Activated CD4-positive, alpha-beta T cell treated with anti-CD3 and anti-CD28 coated beads, Interleukin-2, amount 10 ng/mL, durations not matched to agents 7 days and 5 days (primary cell): ENCODE measurements at places on chromosomes 3 and 15.

DNA sequence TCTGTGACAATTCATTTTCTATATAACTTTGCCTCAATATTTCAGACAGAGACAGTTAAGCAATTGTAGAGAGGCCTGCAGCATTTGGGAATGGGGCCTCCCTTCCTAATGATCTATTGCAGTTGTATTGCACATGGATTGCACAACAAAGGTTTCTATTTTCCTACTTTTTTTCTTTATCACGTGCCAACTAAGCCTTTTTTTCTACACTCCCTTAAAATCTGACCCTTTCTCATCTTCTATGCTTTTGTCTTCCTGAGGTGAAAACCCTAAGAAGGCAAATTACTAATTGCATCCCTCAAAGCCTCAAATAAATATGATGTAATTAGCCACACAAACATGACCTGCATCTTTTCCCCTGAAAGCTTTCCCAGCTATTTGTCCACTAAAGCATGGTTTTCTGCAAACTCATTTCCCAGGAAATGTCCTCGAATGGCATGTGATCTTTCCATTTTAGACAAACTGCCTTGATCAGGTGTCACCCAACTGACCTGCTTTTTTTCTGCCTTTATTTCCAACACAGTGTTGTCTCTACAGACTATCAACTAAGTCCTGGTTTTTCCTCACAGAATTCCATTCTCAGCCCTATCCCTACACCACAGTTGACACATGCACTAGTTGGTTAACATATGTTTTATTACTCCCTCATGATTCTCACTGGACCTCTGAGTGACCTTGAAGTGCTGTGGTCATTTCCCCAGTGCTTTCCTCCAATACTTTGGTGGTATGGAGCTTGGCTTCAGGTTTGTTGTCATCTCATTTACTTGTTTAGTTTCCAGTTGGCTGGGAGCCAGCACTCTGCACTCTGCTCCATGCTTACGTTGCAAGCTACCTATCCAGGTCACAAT is 31.9 kb upstream of the TSC22D2 start:
- no peak for DNase-seq

- DNase-seq: no peak
Observed at GRCh38 chr15:27967541-27967940, 131.6 kb downstream of the OCA2 start.

GRCh38 chr3:136750209-136750896 is 1.8 kb downstream of the STAG1 start:
- DNase-seq: peak; percentile 29

DNA sequence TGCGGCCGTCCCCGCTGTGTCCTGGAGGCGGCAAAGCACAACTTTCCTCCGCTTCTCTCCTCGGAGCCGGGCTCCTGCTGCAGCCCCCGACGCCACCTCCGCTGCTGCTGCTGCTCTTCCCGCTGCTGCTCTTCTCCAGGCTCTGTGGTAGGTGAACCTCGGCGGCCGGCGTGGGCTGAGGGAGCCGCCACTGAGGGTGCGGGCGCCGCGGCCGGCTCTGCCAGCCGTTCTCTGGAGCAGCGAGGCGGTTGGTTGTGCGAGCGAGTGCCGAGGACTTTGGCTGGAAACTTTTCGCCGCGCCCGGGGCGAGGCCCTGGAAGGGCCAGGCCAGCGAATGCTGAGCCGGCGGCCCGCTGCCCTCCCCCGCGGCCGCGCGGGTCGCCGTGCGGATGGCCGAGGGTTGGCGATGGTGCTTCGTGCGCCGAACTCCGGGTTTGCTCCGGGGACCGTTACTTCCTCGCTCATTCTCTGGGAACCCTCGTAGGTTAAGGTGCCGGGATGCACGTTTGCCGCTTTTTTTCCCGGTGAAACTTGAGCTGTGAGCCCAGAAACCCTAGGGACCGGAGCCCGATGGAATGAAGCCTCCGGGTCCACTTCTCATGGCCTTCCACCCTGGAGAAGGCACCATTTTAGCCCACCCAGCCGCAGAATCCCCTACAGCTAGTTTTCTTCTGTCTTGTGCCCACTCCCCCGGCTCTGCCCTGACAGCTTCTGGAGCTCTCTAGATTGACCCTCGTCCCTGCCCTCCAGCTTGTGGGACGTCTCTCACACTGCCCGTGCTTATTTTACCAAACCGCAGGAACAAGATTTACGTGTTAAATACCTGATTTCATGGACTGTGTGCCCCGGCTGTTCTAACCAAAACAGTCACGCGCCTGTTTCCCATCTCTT is 660 bp downstream of the NECTIN3 start:
- DNase-seq: peak; percentile 9

DNA sequence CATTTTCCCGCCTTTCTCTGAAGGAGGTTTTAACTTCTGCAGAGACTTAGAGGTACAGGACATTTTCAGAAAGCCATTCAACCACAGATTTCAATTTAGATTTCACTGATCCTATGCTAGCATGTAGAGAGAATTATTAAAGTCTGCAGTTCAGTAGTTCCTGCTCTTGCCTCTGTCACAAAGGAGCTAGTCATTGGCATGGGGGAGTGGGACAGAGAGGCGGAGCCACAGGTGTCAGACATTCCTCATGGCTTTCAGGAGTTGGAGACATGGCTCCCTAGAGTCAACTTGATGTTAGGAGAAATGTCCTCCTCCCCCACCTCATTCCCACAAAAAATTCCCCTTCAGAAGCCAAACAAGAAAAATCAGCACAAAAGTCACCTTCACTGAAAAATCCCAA is 66.0 kb upstream of the SIAH2 start:
- DNase-seq: no peak

DNA sequence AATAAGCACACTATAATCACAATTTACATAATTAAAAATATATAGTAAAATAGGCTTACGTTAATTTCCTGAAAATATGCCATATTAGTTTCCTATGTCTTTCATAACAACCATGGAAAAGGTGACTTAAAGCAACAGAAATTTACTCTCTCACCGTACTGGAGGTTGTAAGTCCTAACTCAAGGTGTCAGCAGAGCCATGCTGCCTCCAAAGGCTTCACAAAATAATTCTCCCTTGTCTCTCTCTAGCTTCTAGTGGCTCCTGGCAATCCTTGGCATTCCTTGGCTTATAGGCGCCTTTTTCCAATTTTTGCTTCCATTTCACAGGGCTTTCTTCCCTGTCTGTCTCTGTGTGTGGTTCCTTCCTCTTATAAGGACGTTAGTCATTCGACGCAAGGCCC is 7.6 kb downstream of the SI start:
- DNase-seq: no peak

DNA sequence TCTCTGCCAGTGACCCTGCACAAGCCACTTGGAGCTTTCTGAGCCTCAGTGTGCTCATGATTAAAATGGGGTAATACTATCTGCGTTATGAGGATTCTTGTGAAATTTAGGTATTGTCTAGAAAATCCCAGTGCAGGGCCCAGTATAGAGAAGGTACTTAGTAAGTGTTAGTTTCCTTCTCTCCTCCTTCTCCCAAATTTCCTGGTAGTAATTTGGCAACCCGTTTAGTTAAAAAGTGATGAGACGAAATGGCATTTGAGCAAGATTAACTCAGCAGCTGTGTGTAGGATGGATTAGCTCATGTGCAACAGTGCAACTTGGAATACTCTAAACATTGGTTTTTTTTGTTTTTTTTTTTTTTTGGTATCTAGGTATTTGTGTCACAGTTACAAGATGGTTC is 84.6 kb downstream of the SLCO3A1 start:
- DNase-seq: no peak

- no peak for DNase-seq
Observed at GRCh38 chr15:36603987-36604386, 24.6 kb downstream of the CDIN1 start.

- no peak for DNase-seq
Observed at GRCh38 chr3:197940745-197941384, 9.1 kb upstream of the RPL35A start.

- DNase-seq: no peak
Observed at GRCh38 chr3:115838786-115839185, 215.5 kb downstream of the GAP43 start.

GRCh38 chr3:87546216-87546615 is 269.8 kb upstream of the POU1F1 start:
- no peak for DNase-seq
